ENCODE measurements at places on chromosomes 2 and 18.

- DNase-seq: no peak
Observed at GRCh38 chr18:45940724-45941123, 26.4 kb downstream of the EPG5 start.

DNA sequence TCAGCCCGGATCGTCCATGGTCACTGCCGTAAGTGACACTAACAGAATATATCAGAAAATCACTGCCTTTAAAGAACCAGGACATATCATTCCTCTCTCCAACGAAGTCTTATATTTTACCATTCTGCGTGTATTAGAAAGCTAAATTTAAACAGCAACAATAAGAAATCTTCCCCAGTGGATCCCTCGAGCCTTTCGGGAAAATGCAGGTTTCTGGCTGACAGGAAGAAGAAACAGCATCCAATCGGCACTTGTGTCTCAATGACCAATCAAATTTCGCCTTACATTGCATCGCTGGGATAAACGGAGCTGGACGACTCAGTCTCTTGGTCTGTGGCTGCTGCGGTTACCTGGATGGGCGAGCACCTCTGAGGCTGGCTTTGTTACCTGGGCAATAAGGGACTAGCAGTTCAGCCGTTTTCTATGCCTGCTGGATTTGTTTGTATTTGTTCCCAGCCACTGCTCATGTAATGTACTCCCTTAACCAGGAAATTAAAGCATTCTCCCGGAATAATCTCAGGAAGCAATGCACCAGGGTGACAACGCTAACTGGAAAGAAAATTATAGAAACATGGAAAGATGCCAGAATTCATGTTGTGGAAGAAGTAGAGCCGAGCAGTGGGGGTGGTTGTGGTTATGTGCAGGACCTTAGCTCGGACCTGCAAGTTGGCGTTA lies at the start of gene DUSP19:
Gene DUSP19 (plus strand): TSS at position 284 of the 675 bp plus-strand sequence. CDS start 187 bp downstream, at position 471.
- DNase-seq: peak; percentile 84

GRCh38 chr18:29501952-29502351 lies 1325.0 kb upstream of the CDH2 start:
- DNase-seq: no peak

DNA sequence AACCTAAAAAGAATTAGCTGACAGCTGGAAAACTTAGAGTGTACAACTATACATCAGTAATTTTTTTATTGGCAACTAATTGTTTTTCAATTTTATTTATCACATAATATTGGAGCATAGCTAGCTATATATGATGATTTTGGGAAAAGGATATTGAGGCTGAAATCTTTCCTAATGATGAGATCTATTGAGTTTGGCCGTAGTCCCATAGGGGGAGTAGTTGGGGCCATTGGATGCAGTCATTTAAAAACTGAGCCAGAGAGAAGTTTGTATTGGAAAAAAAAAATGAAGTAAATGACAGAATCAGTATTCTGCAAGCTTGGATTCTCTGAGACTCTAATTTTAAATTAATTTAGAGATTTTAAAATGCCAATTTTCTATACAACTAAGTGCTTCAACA lies 179.8 kb downstream of the LTBP1 start:
- no peak for DNase-seq

- no peak for DNase-seq
Observed at GRCh38 chr2:68765739-68766375, 31.2 kb downstream of the ARHGAP25 start.

DNA sequence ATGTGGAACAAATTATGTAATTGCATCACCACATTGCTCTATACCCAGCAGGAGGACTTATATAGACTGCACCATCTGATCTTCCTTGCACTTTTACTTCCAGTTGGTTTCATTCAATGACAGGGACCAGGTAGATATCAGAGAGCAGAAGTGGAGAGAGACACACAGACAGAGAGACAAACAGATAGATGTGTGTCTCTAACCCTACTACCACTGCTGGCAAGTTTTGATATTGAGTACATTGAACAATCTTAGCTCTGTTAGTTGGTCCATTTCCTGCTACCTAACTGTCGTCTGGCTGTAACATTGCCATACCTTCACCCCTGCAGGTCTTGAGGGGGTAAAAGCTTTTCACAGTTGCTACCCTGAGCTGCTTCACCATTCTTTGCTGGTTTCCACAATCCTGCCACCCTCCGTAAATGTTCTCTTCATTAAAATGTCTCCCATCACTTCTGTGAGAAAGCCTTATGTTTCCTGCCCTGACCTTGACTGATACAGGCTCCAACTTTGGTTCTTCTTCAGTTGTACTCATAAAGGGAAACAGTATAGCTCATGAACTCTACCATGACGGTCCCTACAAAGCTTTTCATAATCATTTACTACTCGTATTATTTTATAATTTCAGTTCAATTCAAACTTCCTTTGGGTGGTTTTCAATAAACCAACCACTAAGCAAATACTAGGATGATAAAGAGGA lies 62.3 kb upstream of the ITGA4 start:
- DNase-seq: no peak

- no peak for DNase-seq
Observed at GRCh38 chr18:77057006-77057395, 75.6 kb downstream of the MBP start.

GRCh38 chr2:42651057-42651456 lies 82.6 kb downstream of the MTA3 start:
- DNase-seq: no peak

DNA sequence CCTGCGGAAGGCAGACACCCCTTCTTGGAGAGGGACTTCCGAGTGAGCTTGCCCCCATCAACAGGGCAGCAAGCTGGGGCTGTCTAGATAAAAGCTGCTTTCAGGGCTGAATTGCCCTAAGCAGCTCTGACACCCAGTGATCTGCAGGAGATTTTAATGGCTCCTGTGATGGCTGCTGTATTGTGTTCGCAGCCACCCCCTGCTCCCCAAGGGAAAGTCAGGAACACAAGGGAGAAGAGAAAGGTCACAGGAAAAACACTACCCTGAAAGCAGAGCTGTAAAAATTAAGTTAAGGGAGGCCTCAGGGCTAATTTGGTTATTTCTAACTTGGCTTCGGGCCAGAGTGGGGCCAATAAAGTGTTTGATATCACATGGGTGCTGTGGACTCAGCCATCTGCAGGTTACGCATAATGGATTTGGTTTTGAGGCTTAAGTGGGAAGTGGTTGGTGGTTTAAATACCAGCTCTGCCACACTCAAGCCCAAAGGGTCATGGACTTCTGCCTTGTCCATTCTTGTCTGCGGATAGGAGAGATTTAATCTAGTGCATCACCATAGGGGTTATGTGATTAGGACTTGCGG lies 147.6 kb downstream of the CLIP4 start:
- no peak for DNase-seq

DNA sequence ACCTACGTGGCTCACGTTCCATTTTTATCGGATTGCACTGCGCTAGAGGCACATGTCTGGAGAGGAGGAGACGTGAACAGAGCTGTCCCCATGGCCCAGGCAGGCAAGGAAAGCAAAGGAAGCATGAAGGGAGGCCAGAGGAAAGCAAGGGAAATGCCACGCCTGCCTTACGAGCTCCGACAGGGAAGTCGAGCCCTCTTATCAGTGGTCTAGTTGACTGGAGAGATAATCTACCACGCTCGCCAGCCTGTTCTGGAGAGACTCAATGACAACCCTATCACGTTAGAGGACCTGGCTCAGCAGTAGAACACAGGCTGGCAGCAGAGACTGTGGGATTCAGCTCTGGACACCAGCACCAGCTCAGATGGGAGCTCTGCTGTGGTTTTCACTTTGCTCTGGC lies 202.6 kb upstream of the ID2 start:
- DNase-seq: no peak

- no peak for DNase-seq
Observed at GRCh38 chr18:8658858-8659485, 46.4 kb upstream of the MTCL1 start.

GRCh38 chr18:48361801-48362200 lies 47.4 kb downstream of the ZBTB7C start:
- no peak for DNase-seq

GRCh38 chr2:42926434-42927333 lies 134.3 kb upstream of the HAAO start:
- no peak for DNase-seq

DNA sequence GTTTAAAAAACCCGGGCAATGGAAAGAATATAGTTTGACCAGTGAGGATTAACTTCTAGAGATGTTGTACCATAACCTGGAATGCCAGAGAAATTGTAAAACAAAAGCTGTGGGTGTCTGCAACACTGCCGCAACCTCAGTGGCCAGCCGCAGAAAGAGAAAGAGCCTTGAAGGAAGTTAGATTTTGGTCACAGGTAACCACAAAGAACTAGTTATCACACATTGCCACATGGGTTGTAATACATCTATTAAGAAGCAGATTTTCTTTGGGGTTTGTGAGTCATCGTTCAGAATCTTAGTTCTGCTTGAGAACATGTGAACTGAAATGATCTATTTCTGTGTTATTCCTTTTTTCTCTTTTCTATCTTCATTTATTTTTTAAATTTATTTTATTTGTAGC lies 222.9 kb upstream of the AGAP1 start:
- DNase-seq: no peak

GRCh38 chr18:2538236-2538635 lies 33.1 kb downstream of the METTL4 start:
- DNase-seq: no peak

GRCh38 chr2:68388772-68389171 lies 23.7 kb downstream of the PLEK start:
- DNase-seq: no peak

DNA sequence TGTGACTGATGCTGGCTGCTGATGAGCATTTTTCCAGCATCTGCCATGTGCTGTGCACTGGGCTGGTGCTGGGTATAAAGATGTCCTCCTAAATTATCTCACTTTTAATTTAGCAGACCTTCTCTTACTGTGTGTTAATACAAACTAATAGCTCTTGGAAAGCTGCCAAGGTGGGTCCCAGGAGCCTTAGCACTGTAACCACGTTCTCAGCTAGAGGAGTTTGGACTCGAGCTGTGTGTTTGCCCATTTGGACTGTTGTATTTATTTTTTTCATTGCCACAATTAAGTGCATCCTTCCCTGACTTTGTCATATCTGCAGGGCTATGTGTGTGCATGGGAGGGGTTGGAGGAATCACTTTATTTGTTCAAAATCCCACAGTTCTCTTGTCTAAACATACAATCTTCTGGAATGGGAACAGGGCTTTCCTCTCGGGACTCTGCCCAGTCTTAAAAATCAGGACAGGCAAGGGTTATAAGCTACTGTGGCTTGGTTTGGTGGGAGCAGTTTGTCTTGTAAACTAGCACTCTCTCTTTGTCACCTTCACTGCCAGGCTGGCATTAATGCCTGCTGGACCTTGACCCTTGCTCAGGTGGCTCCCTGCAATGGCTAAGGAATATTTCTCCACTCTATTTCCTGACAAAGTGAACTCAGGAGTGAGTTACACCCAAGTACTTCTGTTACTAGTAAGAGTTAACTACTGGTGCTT lies 129.7 kb upstream of the MGAT5 start:
- no peak for DNase-seq

DNA sequence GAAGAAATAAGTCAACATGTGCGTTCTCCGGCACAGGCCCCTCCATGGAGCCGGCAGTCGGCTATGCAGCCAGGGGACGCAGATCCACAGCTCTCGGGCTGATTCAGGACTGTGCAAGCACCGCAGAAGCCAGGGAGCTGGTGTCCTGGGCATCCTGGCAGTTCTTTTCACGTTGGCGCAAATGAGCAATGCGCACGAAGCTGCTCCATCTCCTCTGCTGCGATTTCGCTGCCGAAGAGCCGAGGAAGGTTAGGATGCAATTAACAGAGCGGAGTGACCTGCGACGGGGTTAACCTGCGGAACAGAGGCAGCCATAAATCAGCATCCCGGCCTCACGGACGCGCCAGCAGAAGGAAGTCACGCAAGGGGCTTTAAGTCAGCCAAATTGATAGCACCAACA lies 107.1 kb upstream of the POU3F3 start:
- DNase-seq: no peak

GRCh38 chr2:198337368-198337767 lies 533.0 kb downstream of the PLCL1 start:
- no peak for DNase-seq

DNA sequence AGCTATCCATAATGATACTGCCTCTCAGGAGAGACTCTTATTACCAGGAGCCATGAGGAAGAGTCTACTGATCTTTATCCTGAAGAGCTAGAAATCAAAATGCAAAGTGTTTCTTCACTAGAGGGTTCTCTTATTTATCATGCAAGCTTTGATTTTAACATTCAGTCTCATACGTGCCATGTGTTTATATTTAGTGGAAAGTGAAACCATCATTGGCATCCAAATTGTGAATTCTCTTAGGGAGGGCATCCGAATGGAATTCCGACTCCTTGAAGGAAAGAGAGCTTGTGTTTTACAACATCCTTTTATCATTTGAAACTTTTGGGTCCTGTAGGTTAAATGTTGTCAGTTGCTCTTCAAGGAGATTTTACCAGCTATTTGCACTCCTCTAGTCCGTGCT lies 170.4 kb upstream of the SESTD1 start:
- DNase-seq: no peak

DNA sequence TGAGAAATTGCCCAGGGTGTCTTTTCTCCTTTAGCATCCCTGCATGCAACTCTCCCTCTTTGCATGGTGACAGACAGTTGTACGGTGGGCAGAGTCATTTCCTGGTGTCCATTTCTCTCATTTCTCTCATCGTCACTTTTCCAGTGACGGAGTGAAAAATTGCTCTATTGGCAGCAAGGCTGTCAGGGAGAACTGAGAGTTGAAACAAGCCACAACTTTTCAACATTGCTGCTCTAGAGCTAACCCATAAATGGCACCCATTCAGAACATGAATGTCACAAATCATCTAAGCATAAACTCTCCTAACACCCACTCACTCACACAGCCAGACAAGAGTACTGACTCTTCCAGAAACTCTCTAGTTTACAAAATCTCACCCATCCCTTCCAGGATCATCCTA lies 55.7 kb downstream of the ZC3H8 start:
- peak; percentile 35 for DNase-seq

DNA sequence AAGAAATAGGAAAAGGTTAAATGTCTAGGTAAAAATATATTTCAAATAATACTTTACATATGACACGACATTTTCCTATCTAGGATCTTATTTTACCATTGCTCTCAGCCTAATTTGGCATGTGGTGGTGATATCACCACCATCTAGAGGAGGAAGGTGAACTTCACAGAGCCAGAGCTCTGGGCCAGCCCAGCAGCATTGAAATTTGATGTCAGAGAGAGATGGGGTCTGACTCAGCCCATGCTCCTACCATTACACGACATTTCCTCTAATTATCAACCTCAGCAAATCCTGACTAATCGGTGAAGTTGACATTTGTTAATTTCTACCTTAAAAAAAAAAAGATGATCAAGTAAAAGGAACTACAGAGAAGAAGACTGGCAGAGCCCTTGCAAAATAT lies 42.3 kb downstream of the LRRTM4 start:
- DNase-seq: no peak

- no peak for DNase-seq
Observed at GRCh38 chr2:52456561-52457377, 1310.8 kb upstream of the CHAC2 start.

DNA sequence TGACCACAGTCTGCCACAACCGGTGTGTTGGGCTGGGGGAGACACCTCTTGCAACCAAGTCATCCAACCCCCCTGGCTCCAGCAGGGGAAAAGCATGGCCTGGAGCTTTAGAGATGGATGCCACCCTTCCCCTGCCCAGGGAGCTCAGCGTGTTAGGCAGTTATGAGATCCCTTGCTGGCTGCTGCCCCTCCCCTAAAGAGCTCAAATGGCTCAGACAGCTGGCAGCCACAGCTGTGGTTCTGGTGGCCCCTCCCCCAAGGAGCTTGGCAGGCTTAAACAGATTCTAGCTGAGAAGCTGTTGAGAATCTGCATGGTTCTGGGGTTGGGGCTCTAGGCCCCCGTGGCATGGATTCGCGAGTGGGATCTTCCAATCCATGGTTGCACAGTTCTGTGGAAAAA lies 64.7 kb downstream of the TEX51 start:
- DNase-seq: no peak

Data from GM10248 (cell line).